ENCODE measurements at places on chromosomes 16 and 17.

- no peak for DNase-seq
These were observed 107.2 kb upstream of the DYNLRB2 start for GRCh38 chr16:80433623-80434022.

GRCh38 chr16:50386774-50387173 is 18.0 kb upstream of the BRD7 start:
- DNase-seq = no peak

- DNase-seq = peak; percentile 71
These were observed 439.8 kb downstream of the SOX9 start for GRCh38 chr17:72560303-72561247.

DNA sequence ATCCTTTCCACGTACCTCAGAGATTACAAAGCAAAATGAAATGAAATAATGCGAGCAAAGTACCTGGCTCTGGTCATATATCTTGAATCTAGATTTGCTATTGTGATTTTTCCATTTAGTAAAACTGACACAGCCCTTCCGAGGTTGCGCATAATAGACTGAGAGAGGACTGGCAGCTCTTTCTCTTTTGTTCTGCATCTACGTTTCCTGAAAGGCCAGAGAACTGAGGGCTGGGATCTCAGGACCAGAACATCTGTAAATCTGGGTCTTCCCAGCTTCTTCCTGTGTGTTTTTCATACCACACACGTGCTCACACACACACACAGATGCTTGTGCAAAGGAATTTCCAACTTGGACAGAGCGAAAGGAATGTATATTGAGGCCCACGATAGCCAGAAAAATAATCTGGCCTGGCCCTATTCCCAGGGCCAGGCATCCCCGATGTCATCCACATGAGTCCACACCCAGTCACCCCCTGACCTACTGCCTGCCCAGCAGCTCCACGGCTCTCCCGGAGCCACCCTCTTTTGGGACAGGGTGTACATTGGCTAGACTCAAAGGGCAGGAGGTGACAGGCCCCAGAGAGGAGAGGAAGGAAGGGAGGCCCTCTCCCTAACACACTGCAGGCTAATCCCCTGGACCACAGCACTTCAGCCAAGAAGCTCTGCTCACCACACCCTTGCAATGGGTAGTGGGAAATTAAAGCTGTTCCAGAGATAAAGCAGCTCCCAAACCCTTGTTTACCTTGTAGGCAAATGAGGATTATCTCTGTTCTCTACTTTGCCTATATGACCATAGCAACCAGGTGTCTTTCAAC is 41.8 kb downstream of the NOL11 start:
- DNase-seq = no peak

DNA sequence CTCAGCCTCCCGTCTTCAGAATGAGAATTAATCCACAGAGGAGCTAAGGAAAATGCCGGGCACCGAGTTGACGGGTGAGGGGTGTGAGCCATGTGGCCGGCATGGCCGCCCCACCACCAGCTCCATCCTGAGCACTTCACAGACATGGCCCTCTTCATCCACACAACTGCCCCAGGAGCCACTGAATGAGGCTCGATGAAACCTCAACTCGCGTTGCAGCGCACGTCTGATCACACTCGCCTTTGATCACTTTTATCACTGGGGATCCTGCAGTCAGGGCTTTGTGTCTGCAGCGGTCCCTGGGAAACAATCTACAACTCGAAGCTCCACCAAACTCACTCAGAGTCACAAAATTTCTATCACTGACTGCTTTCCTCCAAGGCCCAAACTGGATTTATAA is 46.7 kb upstream of the CDR2 start:
- DNase-seq = no peak

- no peak for DNase-seq
These were observed 25.3 kb upstream of the TRPV3 start for GRCh38 chr17:3582915-3583314.

DNA sequence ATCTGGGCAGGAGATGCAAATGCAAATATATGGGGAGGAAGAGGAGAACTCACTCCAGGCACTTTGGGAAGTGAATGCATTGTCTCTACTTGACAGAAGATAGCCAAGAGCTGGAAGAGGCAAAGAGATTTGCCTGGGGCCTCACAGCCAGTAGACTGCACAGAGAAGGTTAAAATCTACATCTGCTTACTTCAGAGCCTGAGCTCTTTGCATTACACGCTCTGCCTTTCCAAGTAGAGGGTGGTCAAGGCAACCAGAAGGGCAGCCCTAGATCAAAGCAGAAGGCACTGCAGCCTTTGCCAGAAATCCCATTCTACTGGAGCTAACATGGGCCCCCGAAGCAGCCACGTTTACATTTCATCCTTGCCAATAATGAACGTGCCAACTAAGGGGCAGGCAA is 407.2 kb upstream of the CCL2 start:
- no peak for DNase-seq

DNA sequence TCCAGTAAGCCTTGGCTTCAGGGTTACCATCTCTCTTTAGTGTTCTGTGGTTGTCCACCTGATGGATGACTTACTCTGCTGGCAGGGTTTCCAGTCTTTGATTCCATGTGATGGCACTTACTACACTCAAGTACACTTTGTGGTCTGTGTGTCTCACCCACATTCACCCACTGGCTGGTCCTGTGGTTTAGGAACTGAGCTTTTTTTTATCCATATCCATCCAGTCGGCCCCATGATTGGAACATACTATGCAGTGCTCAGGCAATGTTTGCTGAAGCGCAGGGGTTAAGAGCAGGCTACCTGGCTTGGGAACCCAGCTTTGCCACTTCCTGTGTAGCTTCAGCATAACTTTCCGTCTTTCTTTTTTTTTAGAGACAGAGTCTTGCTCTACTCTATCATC is 2.8 kb upstream of the FUS start:
- DNase-seq = peak; percentile 90

DNA sequence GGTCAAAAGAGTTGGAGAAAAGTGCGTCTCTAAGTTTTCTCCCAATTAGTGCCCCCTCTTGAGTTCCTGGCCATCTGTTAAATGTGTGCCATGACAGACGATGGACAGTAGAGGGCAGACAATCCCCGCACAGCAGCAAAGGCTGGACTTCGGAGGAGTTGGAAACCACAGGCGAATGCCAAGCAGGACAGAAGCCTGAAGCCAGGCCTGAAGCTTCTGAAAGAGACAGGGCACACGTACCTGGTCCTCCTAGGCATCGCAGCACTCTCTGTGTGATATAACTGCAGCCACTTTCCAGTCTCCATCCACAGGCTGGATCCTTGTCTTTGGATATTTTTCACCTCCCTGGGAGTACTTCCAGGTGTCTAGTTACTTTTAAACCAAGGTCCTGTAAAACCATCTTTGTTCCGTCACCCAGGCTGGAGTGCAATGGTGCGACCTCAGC is 14.5 kb downstream of the C17orf100 start:
- DNase-seq = peak; percentile 73

DNA sequence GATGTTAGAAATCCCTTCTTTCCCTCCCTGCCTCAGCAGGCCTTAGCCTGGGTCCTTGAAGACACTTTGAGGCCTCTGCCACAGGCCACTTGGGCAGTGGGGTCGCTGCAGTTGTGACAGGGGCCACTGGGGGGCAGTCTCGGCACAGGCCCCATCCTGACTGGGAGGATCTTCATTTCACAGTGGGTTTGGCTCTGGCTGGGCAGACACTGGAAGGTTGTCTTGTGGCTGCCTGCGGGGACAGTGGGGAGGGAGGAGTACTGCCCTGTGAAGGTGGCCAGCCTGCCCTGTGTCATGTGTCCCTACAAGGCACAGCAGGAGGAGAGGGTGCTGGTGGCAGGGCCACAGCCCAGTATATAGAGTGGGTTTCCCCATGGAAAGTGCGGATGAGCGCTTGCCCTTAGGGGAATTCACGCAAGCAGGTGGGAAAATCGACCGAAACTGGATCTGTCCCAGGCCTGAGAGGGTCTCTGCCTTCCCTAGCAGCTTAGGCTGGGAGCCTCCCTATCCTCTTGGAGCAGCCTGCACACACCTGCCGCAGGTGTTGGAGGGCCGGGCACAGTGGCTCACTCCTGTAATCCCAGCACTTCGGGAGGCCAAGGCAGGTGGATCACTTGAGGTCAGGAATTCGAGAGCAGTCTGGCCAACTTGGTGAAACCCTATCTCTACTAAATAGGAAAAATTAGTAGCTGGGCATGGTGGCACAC is 28.8 kb downstream of the GINS2 start:
- DNase-seq = peak; percentile 68

- DNase-seq = no peak
These were observed 19.1 kb downstream of the METRNL start for GRCh38 chr17:83098241-83099085.

- DNase-seq = peak; percentile 70
These were observed 959 bp downstream of the SSH2 start for GRCh38 chr17:29929006-29929532.
